T-helper 9 cell (primary cell): ENCODE measurements at places on chromosomes 6 and 20.

- no peak for DNase-seq
These were observed 258.3 kb downstream of the NFATC2 start for GRCh38 chr20:51284176-51284575.

GRCh38 chr6:100796049-100796823 lies 84.9 kb downstream of the ASCC3 start:
- DNase-seq: no peak

DNA sequence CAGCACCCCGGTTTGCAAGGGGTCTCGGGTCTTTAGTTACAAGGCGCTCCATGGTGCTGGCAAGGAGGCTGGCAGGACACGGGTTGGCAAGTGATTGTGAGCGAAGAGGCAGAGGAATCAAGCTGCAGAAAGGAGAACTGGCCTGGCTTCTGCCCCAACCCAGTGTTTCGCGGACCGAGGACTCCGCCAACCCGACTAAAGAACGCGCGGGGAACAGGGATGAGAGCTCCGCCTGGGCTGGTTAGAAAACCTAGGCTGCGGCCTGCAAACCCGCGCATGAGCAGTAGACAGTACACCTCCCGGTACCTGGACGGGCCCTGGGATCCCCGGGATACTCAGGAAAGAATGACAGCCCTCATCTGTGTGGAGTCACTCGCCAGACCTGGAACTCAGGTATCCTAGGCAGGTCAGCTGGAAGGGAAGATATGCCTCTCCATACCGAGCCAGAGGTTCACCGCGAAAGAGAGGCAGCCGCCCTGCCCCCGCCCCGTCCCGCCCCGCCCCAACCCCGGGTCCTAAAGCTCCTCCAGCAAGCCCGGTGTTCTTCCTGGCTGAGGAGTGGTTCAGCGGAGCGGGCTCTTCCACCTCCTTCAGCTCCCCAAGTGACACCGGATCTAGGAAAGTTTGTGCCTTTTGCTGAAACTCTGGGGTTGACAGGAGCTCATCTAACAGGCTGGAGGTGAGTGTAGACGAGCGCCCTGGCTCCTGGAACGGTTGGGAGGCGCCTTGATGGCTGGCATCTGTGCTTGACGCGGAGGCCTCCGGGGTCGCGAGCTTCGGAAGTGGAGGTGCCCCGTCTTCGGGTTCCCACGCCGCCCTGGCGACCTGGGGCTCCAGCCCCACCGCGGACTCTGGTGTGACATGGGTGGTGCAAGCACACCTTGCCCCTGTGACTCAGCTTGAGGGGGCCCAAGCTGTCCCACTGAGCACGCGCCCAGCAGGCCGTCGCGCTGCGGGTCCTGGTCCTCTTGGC lies 1847.3 kb upstream of the DEFB115 start:
- no peak for DNase-seq

DNA sequence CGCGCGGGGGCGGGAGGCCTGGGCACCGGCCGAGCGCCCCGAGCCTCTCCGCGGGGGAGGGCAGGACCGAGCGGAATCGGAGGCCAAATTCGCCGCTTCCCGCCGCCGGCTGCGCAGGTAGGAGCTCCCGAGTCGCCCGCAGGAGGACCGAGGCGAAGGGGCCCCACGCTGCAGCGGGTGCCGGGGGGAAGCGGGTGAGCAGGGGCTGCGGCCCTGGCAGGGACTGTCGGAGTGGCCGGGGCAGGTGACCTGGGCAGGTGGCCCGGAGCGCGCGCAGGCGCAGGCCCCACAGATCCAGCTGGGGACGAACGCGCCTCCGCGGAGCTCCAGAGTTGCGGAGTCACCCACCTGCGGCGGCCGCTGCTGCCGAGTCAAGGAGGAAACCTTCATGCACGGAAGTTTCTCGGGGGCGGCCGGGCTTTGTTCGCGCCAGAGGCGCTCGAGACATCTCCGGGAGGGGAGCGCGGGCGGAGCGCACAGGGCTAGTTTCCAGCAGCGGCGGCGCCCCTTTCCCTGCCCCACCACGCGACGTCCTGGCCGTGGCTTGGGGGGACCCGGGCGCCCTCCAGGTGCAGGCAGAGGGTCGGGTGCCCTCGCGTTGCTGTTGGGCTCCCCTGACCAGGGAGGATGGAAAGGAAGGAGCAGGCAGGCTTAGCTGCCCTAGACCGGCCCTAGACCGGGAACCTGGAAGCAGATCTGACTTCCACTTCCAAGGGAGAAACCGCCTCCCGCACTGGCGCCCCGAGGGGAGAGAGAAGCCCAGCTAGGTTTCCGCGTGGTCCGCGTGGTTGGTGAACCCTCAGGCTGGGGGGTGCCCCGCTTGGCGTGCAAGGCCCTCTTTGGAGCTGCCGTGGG lies 590 bp downstream of the SLCO4A1 start:
- peak; percentile 46 for DNase-seq

DNA sequence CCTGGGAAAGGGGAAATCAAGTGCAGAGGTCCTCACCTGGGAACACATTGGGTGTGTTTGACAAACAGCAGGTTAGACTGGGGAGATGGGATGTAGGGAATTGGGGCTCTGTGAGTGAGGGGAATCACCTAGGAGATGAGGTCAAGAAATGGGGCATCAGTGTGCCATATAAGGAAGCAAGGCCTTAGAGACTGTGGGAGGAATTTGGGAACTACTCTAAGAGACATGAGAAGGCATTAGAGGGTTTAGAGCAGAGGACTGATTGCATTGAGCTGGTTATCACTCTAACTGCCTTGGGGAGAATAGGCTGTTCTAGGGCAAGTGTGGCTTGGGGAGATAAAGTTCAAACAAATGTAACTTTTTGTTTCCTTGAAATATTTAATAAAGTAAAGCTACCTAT lies 189.9 kb downstream of the EYA4 start:
- no peak for DNase-seq

DNA sequence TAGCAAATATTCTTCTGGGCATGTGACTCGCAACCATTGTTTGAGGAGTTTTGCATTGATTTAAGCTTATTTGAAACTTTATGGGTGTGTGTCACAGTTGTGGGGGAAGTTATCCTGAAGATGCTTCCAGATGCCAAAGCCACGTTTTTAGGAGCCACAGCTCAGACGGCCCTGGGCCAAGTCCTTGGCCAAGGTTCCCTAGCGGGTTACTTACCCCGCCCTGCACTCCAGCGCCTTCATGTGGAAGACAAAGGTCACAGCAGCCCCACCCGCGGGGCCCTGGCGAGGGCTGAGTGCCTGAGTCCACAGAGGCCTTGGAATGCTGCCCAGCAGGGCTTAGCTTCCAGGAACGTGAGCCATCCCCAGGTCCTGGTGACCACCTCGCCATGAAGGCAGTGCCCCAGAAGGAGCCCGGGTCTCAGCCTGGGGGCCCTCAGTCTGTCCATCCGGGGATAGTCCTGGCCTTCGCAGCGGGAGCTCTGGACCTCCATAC lies 308.3 kb downstream of the CDH4 start:
- DNase-seq: no peak

GRCh38 chr6:35090734-35091133 lies 50.4 kb downstream of the TCP11 start:
- DNase-seq: no peak

GRCh38 chr20:56730003-56730402 lies 100.9 kb downstream of the TFAP2C start:
- no peak for DNase-seq
